A549 treated with DMSO at 1 μM for 4 hours (cell line): ENCODE measurements at places on chromosomes 6 and 20. TPM values are rescaled to one million over a fixed set of nuclear protein-coding genes. Genes with fewer than 3 reads are reported as not detected.

PNLDC1 gene
- 0.12 to 0.17 TPM in 2 of 5 replicates, not detected in the others for total RNA-seq

GPX6 gene
- total RNA-seq: not detected in 5 replicates

TCEA2 gene
- total RNA-seq: 38.4 to 48.7 TPM (median 42.8 TPM) in 5 replicates

TCP11 gene
- total RNA-seq: not detected in 5 replicates

HSPA1A gene
- 134 to 436 TPM (median 349 TPM) in 5 replicates for total RNA-seq

SAMD3 gene
- not detected in 5 replicates for total RNA-seq

KHDRBS2 gene
- total RNA-seq: not detected in 5 replicates

MDFI gene
- 0.61 to 1.0 TPM (median 0.82 TPM) in 5 replicates for total RNA-seq

CNR1 gene
- 0.24 to 0.53 TPM (median 0.40 TPM) in 5 replicates for total RNA-seq
